ENCODE measurements at places on chromosomes 12 and 14.

GRCh38 chr14:37565550-37565949 is 29.5 kb downstream of the FOXA1 start:
- no peaks in the 10 kb centered on the region for H3K36me3 ChIP-seq
- no peak for DNase-seq
- H3K27ac ChIP-seq: peak overlapping the region; percentile 51
- peaks cover 55% of the 10 kb centered on the region for H3K4me1 ChIP-seq
- H3K27me3 ChIP-seq: no peaks in the 10 kb centered on the region

DNA sequence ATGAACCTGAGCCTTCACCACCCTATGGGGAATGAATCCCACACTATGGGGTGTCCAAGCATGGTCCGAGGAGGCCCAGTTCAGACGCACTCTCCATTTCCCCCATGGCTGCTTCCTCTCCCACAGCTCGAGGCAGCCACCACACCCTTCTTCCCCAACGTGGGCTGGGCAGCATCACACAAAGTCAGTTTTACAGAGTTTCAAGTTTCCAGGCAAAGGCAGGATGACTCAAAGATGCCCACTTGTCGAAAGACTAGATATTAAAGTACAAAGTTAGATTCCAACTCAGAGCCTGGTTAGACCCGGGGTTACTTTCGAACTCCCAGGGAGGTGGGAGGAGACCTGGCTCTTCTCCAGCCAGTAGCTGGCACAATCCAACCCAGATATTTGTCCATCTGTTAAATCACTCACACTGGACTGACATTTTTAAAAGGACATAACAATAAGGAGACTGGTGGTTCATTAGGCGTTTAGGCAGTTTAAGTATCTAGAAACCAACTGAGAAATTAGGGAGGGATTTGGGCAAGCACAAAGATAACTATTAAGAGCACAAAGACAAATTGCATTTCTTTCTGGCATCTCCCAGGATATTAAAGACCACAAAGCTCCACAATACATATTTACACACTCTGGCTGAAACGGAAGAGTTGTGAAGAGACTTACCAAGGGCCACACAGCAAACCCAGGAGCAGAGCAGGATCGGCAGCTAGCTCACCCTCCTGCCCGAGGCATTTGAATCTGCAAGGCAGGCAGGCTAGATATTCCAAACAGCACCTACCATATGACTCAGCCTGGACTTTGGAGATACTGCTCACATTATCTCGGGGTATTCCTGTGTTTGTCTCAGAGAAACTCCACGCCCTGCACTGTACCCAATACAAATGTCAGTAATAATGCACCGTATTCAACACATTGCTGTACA is 34.8 kb downstream of the TMCC3 start:
- H3K27me3 ChIP-seq: no peaks in the 10 kb centered on the region
- H3K27ac ChIP-seq: no peak overlapping the region
- H3K4me3 ChIP-seq: no peak overlapping the region
- peaks cover under 1% of the 10 kb centered on the region for H3K4me1 ChIP-seq
- no peaks in the 10 kb centered on the region for H3K36me3 ChIP-seq

DNA sequence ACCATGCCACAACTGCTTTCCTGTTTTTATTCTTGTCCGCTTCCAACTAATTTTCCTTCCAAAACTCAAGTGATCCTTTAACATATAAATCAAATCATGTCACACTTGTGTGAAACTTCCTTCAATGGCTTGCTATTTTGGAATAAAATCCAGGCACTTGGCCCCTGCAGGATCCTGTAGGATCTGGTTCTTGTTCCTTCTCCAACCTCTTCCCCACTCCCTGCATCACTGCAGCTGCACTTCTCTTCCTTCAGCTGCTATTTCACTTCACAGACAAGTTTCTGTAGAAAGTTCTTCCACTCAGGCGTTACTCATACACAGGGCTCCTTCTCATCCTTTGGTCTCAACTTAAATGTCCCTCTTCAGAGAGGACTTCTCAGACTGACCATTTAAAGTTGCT is 239.7 kb upstream of the BTG1 start:
- no peaks in the 10 kb centered on the region for H3K36me3 ChIP-seq
- H3K27ac ChIP-seq: no peak overlapping the region
- DNase-seq: no peak
- peaks cover 28% of the 10 kb centered on the region for H3K4me1 ChIP-seq

GRCh38 chr14:45120096-45120495 is 14.2 kb downstream of the FKBP3 start:
- H3K27me3 ChIP-seq: no peaks in the 10 kb centered on the region
- H3K4me3 ChIP-seq: no peak overlapping the region
- no peak for DNase-seq
- H3K27ac ChIP-seq: no peak overlapping the region

DNA sequence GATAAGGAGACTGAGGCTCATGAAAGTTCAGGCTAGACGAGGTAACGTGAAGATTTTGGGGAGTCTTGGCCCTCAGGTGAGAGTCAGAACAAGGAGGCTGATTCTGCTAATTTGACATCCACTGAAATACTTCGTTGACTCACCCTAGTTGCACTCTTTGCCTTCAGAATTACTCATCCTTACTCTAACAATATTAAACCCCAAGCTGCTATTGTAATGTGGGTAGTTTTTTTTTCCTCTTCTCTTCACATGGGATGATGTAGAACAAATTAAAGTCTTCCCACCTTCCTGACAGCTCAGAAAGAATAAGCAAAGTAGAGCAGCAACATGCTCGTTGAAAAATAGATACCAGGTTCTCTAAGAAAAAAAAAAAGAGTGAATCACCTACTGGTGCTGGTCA is 22.0 kb upstream of the SRRM4 start:
- DNase-seq: no peak
- H3K27me3 ChIP-seq: peaks cover 14% of the 10 kb centered on the region
- no peaks in the 10 kb centered on the region for H3K4me1 ChIP-seq
- no peak overlapping the region for H3K27ac ChIP-seq
- H3K4me3 ChIP-seq: no peak overlapping the region

All from mesothelial cell of epicardium (in vitro differentiated cells).